ENCODE measurements at places on chromosomes 5 and 9.

GRCh38 chr5:86664173-86664572, 46.4 kb downstream of the COX7C start:
- DNase-seq: no peak

- no peak for DNase-seq
These were observed 52.1 kb downstream of the GDNF start for GRCh38 chr5:37787742-37788141.

DNA sequence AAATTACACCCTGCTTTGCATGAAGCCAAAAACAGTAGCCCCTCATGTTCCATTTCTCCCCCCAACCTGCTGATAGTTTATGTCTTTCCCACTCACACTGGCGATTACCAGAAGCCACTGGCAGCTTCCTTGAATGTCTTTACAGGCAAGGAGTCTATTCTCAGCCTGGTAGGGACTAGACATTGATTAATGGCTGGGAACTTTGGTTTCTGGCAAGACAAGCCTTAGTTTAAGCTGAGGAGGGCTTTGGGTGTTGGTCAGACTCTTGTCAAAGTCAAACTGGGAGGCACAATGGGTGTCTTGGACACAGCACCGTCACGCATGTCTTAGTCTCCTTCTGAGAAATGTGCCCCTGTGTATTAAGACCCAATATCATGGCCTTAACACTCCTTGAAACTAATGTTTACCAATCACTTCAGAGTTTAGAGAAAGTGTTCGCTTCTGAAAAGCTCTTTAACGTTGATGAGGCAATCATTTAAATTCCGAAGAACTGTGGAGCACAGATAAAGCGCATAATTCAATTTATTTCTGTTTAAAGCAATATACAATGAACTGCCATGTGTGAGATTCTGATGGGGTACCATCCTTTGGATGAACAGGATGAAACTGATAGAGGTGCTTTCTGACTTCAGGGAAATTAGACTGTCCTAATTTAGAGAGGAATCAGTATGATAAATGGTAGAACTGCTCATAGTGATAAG, 53.9 kb upstream of the CPEB4 start:
- no peak for DNase-seq

DNA sequence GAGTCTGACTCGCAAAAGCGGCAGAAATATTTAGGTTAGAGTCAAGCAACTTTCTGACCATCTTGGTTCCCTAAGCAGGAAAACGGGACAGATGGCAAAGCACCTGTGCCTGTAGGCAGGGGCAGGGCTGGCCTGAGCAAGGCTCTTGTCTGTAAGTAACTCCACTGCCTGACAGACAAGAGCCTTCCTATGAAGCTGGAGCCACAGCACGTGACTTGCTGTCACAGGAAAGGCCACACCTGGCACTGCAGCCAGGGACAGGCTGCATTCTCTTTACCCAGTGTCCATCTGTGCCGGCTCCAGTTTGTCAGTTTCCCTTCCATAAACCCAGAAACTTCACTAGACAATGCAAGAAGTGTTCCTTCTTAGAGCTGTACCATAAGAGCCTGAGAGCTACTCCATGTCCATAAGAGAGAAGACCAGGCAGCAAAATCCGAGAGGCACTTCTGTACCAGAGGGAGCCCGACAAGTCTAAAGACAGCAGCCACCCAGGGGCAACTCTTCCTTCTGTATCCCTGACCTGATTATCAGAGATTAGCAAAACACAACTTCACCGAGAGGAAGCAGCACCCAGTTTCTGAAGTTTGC, 78.1 kb downstream of the GPR21 start:
- no peak for DNase-seq

GRCh38 chr9:92151691-92152393, 36.6 kb upstream of the SPTLC1 start:
- DNase-seq: no peak

GRCh38 chr9:110048403-110048975, 159.5 kb downstream of the C9orf152 start:
- peak; percentile 57 for DNase-seq
